ENCODE measurements at places on chromosomes 2 and 18.
A peak's percentile ranks its signal among the peaks of the same experiment; 100 is the strongest.

DNA sequence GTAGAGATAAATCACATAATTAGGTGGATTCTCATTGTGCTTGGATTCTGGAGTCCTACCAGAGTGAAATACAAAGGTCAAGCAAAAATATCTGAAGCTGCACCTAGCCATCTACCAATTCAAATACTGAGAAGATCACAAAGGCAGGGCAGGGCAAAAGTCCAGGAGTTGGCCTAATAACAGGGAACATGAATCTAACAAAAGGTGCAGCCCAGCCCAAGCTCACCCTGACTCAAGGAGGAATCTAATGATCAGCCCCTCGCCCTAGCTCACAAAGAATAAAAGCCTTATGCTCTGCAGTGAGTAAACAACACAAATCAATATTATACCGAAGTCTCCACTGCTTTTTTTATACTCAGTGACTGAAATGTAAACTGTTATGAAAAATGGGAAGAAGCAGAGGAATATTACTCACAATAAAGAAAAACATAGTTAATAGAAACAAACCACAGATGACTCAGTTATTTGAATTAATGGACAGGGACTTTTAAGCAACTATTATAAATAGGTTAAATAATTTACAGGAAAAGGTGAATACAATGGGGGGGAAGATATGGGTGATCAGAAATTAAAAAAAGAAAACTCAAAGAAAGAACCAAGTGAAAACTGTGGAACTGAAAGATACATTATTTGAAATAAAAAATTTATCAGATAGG, 49.5 kb downstream of the ANTXR1 start:
- DNase-seq = peak; percentile 25

DNA sequence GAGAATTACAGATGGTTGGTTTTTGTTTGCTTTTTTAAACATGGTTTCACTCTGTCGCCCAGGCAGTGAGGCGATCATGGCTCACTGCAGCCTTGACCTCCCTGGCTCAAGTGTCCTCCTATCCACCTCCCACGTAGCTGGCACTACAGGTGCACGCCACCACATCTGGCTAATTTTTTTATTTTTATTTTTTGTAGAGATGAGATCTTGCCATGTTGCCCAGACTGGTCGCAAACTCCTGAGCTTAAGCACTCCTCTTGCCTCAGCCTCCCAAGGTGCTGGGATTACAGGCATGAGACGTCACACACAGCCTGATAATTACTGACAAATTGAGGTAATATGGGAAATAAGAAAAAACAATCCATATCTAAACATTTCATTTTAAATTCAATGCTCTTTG, 110.5 kb upstream of the ZSWIM2 start:
- no peak for DNase-seq

- no peak for DNase-seq
Observed at GRCh38 chr18:13537022-13537780, 189.2 kb downstream of the FAM210A start.

DNA sequence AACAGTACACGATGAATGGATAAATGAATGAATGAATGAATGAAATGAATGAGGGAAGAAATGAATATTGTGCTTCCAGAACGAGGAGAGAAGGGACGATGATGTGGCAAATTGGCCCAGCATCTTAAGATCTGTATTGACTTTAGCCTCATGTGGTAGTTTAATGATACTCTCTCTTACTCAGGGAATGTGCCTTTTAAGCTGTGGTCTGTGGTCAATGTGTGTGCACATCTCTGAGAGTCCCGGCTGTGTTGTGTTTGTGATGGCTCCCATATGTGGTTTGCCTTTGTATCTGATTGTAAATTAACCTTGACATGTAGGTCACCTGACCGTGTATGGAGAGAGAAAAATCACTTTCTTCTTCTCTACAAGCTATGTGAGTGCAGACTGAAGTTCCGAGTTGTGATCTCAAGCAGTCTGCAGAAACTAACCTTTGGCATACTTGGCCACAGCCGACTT, 91.2 kb downstream of the NEDD4L start:
- peak; percentile 77 for DNase-seq

- peak; percentile 85 for DNase-seq
Observed at GRCh38 chr18:3451183-3451988, 1.4 kb downstream of the TGIF1 start.

DNA sequence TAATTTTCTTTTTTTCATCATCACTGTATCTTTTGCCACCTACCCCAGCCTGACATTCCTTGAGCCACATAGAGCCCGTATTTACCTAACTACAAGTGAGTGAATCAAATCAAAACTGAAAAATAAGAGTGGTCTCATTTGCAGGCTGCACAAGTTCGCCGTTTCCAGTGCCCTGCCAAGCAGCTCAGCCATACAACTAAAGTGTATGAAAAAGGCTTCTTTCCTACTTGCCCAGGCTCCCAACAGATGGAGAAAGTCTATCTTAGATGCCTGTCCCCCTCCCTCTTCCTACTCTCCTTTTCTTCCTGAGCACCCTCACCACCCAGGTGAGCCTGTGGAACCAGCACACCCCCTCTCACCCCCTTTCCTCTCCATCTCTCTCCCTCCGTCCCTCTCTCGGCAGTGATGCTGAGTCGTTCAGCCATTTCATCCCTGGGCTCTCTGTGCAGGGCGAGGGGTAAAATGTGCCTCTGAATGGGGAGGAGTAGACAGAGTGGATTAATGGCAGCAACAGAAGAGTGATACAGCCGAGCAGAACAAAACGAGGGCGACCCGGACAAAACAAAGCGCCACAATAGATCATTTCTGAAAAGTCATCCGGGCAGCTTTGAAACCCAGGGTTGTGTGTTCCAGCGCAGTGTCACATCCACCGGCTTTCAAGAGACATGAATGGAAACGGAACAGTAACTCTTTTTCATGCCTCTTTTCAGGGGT, 65.0 kb upstream of the POU3F3 start:
- no peak for DNase-seq

DNA sequence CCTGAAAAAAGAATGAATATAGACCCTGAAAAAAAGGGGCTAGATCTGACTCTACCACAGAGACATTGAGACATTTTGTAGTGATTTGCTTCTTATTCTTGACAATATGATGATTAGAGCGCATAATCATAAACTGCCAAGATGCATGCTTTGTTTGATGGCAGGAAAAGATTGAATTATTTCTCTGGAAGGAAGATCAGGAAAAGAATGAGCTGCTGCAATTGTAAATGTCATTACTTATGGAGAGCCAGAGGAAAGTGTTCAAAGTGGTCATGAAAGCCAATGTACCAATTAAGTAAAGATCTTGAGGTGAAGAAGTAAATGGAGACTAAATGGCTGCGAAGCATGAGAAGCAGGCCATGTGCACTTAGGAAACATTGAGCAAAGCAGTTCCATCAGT, 126.4 kb upstream of the NXPH2 start:
- DNase-seq = no peak

GRCh38 chr2:216839688-216840087, 20.2 kb downstream of the TNP1 start:
- DNase-seq = no peak

DNA sequence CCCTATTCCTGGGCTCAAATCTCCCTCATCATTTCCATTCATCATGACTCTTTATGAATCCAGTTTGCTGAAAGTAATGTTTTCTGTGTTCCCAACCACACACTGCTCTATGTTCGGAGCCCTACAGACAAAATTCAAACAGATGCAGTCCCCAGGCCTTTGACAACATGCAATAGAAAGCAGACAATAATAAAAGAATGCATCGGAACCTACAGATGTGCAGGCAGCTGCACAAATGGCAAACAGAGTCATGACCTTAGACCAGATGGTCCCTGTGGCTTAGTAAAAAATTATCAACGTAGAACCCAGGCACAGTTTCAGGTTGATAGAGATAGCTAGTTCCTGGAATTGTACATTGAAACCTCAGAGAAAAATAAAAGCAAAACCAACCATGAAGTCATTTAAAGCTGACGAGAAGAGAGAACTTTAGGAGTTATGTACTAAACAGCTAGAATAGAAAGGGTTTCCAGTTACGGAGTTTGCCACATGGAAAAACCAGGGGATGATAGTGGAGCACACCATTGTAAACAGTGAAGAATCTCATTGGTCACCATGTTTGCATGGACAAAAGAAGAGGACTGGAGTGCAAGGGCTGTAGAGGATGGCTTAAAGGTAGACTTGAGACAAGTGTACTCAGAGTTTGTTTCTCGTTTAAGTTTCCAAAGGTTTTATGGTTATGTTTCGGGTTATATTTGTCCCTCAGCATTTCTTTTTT, 23.2 kb upstream of the ACVR1 start:
- DNase-seq = no peak

DNA sequence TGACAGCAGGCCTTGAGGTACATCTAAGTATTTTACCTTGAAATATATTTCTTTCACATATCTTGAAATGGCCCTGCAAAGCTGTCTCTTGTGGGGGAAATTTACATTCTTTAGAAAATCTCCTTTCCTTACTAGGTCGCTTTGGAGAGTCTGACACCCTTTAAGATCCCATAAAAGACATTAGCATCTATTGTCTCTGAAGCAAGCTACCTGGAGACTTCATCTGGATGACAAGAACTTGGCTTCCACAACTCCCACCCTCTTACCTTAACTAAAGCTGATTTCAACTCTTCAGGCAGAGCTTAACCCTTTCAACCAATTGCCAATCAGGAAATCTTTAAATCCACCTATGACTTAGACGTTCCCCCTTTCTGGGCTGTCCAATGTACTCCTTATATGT, 219.3 kb downstream of the PIEZO2 start:
- no peak for DNase-seq

- DNase-seq = no peak
Observed at GRCh38 chr2:3195641-3196476, 181.8 kb downstream of the EIPR1 start.

- DNase-seq = no peak
Observed at GRCh38 chr2:132936261-132936660, 266.3 kb upstream of the LYPD1 start.

DNA sequence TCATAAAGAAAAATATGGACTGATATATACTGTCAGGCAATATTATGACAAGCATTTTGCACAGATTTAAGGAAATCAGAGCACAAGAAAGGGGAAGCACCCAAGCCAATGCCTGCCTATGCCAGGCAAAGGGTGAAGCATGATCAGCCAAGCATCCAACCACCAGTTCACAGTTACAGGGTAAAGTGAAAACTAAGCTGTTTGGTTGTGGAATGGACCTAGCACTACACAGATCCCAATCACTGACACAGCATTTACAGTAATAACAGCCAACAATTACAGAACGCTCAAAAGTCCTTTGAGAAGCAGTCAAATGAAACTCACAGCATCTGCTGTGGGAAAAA, 90.3 kb downstream of the SP3 start:
- DNase-seq = no peak

GRCh38 chr2:214747992-214748391, 61.5 kb downstream of the BARD1 start:
- no peak for DNase-seq

DNA sequence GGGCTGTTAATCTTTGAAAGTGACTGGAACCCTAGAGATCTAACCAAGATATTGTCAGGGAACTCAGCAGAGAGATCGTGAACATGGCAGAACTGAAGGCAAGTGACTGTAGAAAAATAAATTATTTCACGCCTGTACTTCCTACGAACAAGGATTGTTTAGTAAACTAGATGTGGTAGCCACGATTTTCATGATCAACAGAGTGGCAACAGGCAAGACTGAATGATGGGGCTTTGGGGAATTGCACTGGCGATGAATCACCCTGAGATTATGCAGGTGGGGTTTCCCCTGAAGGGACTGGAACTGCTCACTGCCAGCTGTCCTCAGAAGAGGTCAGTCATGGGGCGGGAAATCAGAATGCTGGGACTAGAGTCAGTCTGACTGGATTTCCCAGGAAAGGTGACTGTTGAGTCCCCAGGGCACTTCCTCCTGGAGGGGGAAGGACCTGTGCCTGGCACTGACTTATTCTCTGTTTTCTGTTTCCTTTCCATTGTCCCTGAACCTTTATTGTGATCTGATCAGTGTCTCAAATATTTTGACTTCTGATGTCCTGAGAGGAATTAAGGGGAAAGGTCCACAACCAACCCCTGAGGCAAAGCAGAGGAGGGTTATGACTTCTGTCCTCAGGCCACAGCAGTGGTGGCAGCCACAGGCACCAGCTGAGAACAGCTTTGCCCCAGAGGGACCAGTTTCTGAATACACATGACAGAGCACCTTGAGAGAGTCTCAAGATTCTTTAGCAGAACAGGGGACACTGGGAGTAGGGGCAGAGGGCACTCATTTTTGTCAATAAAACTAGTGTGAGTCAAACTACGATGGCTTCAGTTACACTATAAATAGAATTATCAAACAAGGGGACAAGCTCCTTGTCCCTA, 70.0 kb downstream of the NAB1 start:
- peak; percentile 55 for DNase-seq

GRCh38 chr2:8540552-8541055, 141.3 kb upstream of the ID2 start:
- DNase-seq = no peak

GRCh38 chr2:62141142-62141740, 54.7 kb upstream of the B3GNT2 start:
- DNase-seq = no peak

- no peak for DNase-seq
Observed at GRCh38 chr2:160222546-160223283, 22.6 kb upstream of the ITGB6 start.

DNA sequence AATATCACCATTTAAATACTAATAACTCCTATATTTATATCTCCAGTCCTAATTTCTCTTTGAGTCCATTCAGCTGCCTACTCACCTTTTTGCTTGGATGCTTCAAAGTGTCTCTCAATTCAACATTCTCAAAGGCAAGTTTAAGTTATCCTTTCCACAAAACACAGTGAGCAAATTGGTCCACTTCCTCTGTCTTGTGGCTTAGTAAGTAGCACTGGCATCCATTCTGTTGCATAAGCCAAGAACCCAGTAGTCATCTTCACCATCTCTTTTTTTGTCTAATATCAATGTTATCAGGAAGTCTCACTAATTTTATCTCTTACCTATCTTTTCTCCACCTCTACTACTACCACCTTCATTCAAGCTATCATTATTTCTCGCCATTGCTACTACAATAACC, 27.4 kb upstream of the IL1RL1 start:
- peak; percentile 34 for DNase-seq

DNA sequence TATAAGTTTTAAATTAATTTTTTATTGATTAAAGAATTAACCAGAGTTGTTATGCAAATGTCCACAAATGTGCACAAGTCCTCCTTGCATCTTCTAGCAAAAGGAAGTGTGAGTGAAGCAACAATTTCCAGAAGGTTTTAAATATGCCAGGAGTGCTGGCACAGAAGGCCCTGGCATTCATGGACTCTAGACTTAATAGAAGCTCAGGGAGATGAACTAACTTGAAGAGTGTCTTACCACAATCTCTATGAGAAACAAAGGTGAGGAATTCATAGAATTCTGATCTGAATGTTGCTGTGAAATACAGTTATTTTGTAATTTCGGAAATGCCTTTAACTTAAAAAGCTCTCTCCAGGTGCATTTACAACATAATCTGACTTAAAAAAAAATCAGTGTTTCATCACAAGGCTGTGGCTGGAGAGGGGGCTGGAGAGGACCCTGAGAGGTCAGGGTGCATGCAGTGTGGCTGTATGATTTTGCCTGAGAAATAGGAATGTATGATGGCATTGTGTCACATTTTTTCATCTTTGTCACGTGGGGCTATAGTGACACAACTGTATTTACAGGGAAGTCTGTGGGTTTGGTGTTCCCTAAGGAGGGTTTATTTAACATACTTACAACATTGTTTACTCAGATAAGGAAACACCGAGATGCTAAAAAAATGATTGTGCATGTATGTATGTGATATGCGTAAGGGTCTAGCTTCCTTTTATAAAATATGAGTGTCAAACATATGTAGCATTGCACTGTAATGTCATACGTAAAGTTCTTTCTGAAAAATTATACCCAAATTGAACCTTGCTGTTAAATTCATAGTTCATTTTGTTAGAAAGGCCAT, 66.2 kb downstream of the MAP4K4 start:
- no peak for DNase-seq

Measured in HCEC 1CT (cell line).